Vagina (tissue), 2 donors: ENCODE measurements at places on chromosomes 12 and 14.
A peak's percentile ranks its signal among the peaks of the same experiment; 100 is the strongest.

- DNase-seq = no peak
Observed at GRCh38 chr12:85182699-85183098, 97.3 kb upstream of the ALX1 start.

DNA sequence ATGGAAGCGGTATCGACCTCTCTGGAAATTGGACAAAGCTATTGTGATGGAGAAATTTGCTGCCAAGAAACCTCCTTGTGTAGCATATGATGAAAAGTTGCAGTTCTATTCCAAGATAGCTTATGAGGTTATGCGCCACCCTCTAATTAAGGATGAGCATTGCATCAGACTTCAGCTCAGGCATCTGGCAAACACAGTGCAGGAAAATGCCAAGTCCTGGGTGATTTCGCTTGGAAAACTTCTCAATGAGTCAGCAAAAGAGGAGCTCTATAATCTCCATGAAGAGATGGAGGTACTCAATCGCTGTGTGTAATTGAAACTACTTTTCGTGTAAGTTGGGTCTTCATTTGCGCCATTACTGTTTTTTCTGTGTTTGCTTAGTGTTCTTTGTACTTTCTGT, 51.2 kb downstream of the DNAH10 start:
- no peak for DNase-seq

DNA sequence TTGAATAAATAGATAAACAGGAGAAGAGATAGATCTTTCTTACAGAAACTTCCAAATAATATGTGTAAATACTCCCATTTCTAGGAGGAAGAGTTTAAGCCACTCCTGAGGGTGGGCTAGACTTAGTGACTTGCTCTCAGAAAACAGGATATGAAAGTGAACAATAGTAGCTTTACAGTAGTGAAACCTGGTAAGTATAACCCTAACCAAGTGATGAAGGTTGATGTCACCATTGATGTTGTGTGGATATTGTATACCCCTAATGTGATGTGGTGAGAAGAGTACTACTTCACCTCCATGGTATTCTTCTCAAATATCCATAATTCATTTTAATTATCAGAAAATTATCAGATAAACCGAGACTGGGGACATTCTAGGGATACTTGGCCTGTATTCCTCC, 20.9 kb downstream of the AKAP6 start:
- no peak for DNase-seq

GRCh38 chr14:55238019-55238680, 33.1 kb upstream of the FBXO34 start:
- DNase-seq = no peak

- DNase-seq = no peak
Observed at GRCh38 chr14:93006567-93007051, 83.7 kb downstream of the CHGA start.

- no peak for DNase-seq
Observed at GRCh38 chr12:115213538-115214016, 529.6 kb upstream of the TBX3 start.

- DNase-seq = no peak
Observed at GRCh38 chr12:26854031-26854390, 21.0 kb upstream of the ITPR2 start.

DNA sequence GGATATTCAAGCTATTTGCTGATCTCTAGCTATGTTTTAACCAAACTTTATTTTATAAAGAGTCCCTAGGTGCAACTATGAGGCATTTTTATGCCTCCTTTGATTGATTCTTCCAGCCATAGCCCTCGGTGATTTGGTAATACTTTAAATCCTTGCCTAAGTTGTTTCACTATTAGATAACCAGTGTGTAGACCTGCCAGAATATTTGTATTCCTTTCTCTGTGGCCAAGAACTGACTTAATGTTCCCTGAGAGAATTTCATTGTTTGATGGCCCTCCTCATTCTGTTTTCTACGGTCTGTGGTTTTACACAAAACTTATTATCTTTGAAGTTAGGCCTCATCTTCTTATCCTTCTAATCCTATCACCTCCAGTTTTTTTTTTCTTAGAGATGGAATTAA, 109.7 kb upstream of the MDGA2 start:
- DNase-seq = no peak

DNA sequence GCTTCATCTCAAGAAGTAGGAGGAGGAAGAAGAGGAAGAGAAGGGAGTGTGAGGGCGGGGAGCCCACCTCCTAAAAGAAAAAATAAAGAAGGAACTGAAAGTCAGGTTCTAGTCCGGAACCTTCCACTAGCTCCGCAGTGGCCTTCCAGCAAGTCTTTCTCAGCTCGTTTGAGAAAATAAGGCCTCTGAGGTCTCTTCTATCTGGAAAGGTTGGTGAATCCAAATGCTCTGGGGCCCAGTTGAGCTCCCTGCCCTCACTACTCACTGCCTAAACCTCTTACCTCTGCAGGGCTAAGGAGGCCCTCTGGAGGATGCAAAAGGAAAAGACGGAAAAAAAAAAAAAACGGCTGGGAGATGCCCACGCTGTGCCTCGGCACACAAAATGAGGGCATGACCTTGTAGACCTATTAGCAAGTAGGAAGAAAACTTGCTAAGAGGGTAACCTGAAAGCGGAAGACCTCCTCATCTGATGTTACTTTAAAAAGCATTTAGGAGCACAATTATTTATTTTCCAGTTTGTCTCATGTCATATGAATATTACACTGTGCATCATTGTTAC, 35.9 kb downstream of the FBLN5 start:
- DNase-seq = no peak

GRCh38 chr12:40701756-40702155, 9.5 kb downstream of the CNTN1 start:
- no peak for DNase-seq

- no peak for DNase-seq
Observed at GRCh38 chr12:62738616-62739015, 196.3 kb downstream of the PPM1H start.

DNA sequence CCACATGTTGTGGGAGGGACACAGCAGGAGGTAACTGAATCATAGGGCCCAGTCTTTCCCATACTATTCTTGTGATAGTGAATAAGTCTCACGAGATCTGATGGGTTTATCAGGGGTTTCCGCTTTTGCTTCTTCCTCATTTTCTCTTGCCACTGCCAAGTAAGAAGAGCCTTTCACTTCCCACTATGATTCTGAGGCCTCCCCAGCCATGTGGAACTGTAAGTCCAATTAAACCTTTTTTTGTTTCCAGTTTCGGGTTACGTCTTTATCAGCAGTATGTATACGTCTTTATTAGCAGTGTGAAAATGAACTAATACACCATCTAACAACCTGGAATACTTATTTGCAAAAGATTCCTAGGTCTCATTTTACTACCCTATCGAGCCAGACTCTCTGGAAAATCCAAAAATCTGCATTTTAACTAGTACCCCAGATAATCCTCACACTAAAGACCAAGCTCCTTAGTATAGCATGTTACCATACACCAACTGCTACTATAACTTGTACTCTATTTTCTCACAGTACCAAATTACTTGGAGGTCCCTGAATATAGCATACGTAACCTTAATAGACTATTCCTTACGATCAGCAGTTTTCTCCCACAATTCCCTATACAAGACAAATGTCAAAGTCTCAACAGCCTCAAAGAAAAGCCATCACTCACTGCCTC, 11.5 kb downstream of the GTF2A1 start:
- no peak for DNase-seq

DNA sequence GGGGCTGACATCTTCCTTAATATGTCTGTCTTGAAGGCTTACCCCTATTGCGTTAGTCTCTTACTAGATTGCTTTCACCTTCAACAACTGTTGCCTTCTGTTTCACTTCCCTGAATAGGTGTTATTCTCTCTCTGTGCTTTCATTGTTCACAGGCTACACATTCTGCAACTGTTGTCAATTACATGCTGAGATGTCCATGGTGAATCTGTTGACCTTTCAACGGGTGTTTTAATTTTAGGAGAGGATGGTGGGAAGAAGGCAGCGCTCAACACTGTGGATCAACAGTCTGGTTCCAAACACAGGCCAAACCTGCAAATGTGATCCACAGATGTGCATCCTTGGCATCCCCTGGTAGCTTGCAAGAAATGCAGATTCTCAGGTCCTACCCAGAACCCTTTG, 101.9 kb downstream of the DACT1 start:
- no peak for DNase-seq

GRCh38 chr12:9349888-9350885, 142.0 kb upstream of the PZP start:
- DNase-seq = no peak

DNA sequence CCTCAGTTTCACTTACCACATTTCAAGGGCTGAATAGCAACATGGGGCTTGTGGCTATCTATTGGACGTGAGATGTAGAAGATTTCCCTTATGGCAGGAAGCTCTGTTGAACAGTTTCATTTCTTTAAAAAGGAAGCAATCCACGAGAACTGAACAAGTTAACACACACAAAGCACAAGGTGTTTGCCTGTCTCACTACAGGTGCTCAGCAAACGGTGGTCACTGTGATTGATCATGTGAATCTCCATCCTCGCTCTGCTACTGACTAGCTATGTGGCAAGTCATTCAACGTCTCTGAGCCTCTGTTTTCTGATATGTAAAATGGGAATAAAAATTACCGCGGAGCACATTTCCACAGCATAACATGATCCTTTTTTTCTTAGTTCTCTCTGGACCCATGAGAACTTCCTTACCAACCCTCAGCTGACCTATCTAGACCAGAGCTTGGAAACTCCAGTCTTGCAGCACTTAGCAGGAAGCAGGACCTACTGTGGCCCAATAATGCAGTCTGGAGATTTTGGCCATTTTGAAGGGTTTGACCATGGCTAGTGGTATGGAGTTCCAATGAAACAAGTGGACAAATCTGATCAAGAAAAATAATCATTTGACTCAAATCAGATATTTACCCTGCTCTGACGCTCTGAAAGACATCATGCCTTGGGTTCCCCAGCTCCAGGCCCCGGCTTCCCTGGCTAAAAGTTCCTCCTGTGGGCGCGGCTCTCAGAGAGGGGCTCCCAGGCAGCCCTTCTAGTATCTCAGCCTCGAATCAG, 278.8 kb downstream of the ZFP36L1 start:
- peak; percentile 32 for DNase-seq

DNA sequence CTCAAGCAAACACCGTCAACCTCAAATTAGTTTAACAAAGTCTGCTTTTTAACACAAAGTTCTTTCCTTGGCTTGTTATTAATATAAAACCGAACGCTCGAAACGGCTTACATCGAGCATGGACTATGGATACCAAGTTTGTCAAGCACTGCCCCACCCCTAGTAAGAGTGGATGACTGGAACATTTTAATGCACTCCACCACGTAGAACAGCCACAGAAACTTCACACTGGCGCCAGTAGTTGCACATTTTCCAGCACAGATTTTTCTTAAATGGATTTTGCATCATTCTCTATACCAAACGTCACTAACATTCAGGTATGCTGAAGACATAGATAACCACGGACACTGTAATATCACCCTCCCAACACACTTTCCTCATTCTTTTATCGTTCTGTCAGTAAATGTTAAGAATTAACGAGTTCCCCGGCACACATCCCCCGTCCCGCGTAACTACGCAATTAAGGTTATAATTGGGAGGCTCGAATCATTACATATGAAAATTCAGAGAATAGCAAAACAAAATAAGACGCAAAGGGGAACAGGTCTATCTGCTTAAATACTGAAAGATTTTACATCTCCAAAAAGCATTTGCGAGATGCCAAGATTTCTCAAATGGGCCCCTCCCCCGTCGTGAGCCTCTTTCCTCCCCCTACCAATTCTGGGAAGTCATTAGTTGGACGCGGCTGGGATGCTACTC, 990 bp downstream of the FERMT2 start:
- no peak for DNase-seq

DNA sequence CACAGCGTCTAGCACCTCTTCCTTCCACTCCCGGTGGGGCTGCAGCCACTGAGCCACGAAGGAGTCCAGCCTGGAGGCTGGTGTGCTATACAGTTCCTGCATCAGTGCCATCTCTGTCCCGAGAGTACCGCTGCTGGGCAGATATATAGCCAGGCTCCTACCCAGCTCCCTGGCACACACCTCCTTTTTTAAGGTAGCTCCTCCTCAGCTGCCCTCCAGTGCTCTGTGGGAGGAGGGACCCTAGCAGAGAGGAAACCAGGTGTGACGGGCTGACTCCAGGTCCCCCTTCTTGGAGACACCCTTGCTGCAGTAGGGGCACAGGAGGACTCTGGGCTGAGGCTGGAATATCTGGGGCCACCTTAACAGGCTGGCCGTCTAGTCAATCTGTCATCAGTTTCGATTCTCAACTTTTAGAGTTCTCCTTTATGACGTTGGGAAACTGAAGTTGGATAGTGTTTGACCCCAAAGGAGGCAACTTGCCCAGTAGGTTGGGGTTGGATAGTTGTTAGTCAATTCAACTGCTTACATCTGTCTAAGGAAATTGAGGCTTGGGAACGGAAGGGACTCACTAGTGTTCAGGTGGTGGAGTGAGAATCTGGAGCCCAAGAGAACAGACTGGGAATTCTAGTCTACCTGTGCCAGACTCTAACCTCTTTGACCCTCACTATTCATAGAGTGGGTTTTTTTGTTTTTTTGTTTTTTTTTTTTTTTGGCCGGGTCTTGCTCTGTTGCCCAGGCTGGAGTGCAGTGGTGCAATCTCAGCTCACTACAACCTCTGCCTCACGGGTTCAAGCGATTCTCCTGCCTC, at the start of gene OASL:
OASL (minus strand) TSS at position 386 of the 808 bp plus-strand sequence; CDS start at position 111, 275 bp downstream.
- DNase-seq = no peak

- DNase-seq = no peak
Observed at GRCh38 chr12:70609739-70610491, 27.3 kb downstream of the PTPRB start.

GRCh38 chr14:73741386-73741875, 27.2 kb upstream of the PNMA1 start:
- no peak for DNase-seq

DNA sequence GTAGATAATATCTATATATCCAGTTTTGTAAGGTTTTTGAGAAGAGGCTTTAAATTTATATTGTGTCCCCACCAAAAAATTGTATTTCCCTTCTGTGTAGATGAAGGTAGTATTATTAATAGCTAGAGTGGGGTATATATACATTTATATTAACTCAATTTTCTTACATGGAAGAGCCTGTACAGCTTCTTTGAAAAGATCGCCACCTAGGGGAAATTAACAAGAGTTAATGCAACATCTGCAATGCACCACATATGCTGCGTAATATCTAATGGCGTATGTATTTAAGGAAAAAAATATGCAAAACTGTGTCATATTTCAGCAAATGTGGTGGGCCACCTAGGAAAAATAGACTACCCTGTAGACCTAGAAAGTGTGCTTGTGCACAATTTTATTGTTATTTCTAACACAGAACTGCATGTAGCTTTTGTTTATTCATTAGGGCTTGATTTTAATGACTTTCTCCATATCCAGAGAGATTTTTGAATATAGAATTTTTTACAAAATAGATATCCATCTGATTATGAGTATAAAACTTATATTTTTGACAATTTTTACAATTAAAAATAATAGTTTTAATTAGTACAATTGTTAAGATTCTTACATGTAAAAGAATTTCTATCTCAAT, 14.0 kb downstream of the CCER1 start:
- no peak for DNase-seq

GRCh38 chr14:54683882-54684794, 117.2 kb downstream of the SAMD4A start:
- DNase-seq = no peak

GRCh38 chr12:47396902-47397663, 308.7 kb downstream of the RPAP3 start:
- no peak for DNase-seq

GRCh38 chr14:64417771-64418125, 29.6 kb downstream of the MTHFD1 start:
- no peak for DNase-seq

GRCh38 chr14:58501214-58501816, 73.8 kb downstream of the KIAA0586 start:
- DNase-seq = no peak
